ENCODE measurements at places on chromosomes 5 and 9. TPM values are rescaled to one million over a fixed set of nuclear protein-coding genes. Genes with fewer than 3 reads are reported as not detected.

ZCCHC9 gene
- total RNA-seq: 18.6 TPM

DNA sequence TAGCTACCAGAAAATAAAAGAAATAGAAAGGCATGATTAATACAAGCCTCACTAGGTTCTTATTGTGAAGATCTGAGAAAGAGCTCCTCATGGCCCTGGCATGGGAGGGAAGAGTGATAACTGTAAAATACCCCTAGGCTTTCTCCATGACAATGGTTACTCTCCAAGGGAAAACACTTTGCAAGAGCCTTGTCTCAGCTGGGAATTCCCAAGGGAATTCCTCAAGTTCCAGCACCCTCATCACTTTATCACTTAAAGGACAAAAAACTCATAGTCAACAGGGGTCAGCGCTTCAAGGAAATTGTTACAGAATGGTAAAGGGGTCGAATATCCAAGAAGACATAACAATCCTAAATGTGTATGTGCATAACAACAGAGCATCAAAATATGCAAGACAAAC is 21.2 kb downstream of the SYK start:
- DNase-seq: no peak

DNA sequence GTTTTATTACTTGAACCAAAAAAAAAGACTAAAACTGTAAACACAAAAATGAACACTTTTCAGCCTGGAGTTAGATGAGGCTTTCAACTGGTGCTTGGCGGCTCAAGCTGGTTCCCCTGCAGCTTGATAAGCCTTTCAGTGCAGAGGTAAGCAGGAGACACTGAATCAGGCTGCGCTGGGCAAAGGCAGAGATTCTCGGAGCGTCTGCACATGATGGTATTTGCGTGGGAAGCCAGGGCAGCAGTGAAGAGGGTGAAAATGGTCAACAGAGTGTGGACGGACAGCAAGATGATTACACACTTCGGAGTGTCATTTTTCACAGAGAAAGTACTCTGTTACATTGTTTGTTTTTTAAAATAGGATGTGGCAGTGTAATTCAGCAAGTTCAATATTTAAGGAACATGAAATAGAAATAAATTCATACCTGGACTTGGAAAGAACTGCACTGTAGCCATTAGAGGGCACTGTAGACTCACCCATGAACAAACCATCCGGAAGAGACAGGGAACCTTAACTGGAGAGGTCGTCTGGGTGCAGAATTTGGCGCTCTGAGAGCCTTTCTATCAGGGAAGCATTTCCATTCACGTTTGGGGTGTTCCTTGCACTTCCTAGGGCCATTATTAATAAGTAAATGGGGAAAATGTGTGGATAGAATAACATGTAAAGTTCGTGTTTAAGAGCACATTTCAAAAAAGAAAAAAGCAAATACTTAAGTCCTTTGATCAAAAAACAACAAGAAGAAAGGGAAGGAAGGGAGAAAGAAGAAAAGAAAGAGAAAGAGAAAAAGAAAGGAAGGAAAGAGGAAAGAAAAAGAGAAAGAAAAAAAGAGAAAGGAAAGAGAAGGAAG is 69.8 kb downstream of the ICE1 start:
- no peak for DNase-seq

DNA sequence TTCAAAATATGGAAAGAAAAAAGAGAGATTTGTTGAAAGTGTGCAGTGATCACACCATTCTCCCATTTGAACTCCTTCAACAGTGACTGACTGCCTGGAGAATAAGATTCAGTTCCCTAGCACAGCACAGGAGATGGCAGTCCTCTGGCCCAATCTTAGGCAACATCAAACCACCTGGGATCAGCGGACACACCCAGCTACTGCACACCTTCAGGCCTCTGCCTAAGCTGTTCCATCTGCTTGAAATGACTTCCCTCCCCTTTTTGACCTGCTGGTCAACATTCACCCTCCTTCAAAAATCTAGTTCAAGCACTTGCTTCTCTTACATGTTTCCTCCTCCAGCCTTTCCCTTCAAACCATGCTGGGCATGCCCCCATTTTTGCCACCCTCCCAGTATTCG is 4.5 kb downstream of the MAPK9 start:
- DNase-seq: no peak

DNA sequence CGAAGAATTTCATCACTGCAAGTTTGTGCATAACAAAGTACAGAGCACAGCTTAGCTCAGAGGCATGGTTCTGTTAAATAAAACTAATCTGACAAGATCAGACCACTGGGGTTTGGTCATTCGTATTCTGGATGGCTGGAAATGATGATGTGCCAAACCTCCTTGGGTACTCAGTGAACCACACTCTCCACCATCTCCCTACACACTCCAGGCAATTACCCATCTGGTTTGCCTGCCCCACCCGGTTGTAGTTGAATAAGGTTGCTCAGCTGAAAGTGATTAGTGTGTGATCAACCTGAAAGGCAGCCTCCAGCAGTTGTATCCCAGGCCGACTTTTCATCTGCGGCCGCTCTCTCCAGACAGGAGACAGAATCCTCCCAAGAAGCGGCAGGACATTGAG is 371.4 kb downstream of the TLE1 start:
- DNase-seq: no peak

Measured in tibial nerve (tissue), 4 donors.